Substantia nigra (tissue), 51 donors: ENCODE measurements at places on chromosomes 6 and 20.

- DNase-seq, result no peak
Observed at GRCh38 chr6:32158052-32158451, 4.1 kb downstream of the PPT2 start.

DNA sequence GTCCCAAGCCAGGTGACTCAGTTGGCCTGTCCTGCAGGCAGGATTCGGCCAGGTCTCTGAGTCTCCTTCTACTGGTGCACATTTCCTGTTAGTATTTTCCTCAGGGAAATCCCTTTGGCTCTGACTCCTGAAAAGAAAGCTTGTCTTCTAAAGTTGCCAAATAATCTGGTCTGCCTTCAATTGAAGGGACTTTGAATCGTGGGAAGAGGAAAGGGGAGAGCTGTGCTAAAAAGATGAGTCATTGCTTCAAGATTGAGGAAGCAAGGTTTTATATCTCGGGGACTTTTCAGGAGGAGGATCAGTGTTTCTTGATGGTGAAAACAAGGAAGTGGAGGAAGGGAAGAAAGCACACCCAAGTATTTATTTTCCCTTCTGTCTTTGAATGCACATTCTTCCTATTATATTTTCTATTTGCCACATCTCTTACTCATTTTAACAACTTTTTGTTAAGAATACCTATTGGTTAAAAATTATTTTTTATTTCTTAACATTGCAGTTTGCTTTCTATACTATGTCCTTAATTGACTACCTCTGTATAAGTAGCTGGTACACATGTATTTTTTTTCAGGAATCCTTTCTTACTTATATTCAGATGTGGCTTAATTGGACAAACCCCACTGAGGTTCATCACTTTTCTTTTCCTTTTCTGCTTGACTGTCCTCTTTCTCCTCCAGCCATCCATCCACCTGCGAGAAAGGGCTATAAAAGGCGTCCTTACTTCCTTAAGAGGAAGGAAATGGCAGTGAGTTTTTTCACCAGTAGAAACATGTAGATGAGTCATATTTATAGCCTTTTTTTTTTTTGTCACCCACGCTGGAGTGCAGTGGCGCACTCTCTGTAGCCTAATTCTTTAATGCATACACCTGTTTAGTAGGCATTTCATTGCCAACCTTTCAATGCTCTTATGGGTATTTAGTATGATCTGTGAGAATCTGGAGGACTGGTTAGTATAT lies 15.0 kb upstream of the IFNGR1 start:
- DNase-seq, result no peak

GRCh38 chr6:28757429-28758045 lies 166.2 kb downstream of the TRIM27 start:
- no peak for DNase-seq

GRCh38 chr6:11428371-11428770 lies 109.2 kb upstream of the TMEM170B start:
- DNase-seq, result no peak

- no peak for DNase-seq
Observed at GRCh38 chr6:6569096-6569810, 19.3 kb upstream of the LY86 start.

DNA sequence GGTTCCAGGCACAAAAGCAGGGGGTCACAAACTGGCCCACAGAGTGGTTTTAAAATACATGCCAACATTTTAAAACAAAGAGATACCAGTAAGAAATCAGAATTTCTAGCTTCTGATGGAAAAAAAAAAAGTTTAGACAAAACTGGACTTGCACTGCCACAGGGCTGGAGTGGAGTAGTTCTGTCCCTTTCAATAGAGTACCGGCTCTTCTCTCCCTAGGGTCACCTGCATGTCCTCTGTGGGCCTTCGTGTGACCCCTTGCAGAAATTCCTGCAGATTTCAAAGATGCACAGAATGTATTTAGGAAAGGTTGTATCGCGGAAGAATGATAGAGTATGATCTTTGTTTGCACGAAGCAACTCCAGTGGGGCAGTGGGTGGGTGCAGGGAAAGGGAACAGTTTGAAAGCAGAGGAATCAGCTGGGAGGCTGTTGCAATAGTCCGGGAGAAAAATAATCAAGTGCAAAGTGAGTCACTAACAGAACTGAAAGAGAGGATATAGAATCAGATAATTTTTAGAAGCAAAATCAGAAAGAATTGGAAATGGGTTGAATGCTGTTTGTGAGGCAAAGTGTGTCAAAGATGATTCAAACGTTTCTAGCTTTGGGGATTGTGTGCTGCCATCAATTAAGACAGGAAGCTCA lies 97.3 kb upstream of the STXBP5 start:
- no peak for DNase-seq

DNA sequence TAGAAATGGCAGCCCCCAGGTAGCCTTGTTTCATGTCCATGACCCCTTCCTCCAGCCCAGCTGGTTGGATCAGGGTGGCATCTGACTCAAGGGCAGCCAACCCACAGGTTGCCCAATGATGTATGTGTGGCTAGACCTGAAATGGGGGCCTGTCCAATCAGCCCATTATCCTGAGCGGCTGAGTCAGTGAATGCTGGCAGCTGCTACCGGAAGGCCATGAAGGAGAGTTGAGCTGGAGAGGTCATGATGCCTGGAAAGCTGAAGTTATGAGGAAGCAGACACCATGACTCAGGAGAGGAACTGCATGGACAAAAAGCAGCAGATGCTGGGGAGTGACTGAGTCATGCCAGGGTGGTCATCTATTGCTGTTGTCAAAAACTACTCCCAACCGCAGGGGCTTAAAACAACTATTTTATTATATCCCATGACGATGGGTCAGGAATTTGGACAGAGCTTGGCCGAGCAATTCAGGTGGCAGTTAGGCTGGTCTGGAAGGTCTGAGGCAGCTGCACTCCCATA lies 67.3 kb downstream of the MDGA1 start:
- no peak for DNase-seq

GRCh38 chr6:165769401-165769800 lies 106.4 kb upstream of the PDE10A start:
- DNase-seq, result no peak

- DNase-seq, result no peak
Observed at GRCh38 chr20:21411725-21412124, 14.4 kb upstream of the NKX2-4 start.

GRCh38 chr6:74717591-74717990 lies 488.3 kb downstream of the COL12A1 start:
- no peak for DNase-seq

DNA sequence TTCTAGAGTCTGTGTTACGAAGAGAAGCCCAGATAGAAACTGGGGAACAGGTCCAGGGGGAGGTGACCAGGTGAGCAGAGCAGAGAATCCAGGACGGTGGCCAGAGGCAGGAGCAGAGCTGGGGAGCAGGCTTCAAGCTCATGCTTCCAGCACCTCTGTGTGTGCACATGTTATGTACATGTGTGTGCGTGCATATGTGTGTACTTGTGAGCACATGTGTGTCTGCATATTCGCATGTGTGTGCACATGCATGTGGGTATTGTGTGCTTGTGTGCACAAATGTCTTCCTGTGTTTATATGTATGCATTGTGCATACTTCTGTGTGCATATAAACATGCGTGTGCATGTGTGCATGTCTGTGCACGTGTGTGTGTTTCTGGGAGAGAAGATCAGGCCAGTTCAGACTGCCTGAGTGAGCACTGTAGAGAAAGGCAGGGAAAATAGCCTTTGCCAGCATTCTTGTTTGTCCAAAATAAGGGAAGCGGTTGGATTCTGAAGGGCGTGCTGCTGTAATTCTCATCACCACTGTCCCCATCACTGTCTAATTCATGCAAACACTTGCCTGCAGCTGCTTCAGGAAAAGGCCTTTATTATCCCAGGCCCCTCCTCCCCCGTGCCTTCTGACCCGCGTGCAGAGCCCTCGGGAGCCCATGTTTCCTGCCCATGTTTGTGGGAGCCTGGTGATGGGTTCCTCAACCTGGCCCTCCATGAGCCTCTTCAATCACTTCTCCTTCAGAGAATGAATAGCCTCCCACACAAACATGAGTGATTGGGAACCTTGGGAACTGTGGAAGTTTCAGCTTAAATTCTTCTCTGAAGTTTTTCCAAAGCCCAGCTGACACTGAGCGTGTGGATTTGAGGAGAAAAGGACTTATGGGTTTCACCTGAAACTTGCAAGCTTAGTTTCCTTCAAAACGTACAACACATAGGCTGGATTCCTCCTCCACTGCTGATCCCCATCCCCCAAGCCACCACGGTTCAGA lies 161.7 kb upstream of the AFDN start:
- DNase-seq, result no peak

DNA sequence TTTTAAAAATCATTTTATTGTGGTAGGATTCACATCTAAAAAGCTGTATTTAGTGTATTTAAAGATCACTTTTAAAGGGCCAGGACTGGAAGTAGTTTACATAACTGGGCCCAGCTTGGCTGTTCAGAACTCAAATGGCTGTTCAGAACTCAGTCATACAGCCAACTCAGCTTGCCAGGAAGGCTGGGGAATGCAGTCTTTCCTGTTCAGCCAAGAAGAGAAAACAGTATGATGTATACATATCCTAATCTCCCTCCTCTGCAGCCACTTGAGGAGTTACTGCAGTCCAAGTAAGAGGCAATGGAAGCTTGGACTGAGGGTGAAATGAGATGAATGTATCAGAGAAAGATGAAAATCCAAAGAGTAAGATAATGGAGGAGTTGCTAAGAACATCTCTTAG lies 24.6 kb downstream of the DSTN start:
- DNase-seq, result no peak

DNA sequence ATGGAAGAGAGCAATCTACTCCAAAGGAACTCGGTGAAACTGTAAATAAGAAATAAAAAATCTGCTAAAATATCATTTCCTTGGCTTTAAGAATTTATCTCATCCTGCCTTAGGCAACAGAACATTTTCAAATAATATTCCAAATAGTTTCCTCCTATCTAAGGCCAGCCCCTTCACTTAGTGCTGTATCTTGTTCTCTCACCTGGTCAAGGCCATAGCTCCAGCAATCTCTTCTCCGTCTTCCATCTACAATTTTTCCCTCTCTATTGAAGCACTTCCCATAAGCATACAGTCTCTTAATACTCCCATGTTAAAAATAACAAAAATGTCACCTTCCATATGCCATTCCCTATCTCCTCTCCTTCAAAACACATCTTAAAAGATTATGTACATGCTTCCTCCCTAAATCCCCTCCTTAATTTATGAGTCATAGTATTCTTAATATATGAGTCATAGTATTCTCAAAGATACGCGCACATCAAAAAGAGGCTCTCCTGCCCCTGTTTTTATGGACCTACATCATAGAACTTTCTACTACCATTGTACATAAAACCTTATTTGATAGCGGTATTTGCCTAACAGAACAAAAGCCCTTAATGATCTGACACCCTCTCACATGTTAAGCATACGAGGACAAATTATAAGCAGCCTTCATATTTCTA lies 146.9 kb downstream of the PDE10A start:
- no peak for DNase-seq

- DNase-seq, result no peak
Observed at GRCh38 chr6:4420160-4420865, 284.9 kb upstream of the ECI2 start.

- no peak for DNase-seq
Observed at GRCh38 chr20:58053391-58054055, 174.9 kb downstream of the ANKRD60 start.

DNA sequence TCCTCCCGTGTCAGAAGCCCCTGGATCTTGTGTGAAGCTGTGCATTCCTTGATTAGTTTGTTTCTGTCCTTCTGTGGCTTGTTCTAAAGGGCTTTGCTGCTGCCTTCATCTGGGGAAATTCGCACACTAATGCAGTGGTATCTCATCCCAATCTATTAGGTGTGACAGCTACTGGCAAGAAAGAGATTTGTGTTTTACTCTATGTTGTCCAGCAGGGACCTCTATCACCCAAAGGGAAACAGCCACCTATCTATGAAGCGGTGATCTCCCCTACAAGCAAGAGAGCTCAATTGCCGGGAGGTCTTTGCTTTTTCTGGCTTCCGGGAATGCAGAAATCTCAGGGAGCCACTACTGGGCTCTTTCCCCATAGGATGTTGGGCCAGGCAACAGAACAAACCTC lies 151.8 kb downstream of the NRN1 start:
- DNase-seq, result no peak

DNA sequence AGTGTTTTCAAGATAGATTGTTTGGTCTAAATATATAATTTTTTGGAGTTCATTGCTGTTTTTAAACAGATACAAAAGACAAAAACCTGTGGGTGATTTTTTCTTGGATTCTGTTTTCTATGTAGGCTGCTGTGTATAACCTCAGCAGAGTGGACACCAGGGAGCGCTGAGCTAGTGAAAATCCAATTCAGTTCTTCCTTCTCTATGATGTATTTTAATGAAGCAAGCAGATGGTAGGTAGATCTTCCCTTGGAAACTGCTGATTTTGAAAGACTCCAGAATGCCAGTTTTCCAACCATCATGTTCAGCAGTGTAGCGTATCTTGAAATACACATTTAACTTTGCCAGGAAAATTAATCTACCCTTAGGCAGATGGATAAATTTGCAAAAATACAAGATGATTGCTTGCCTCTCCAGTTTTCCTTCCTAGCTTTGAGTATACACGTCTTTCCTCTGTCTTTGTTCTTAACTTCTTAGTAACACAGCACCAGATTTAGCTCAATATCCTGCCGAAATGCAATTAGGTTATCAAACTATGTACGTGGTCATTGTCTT lies 178.0 kb downstream of the PHF3 start:
- DNase-seq, result no peak

- no peak for DNase-seq
Observed at GRCh38 chr20:12977328-12978125, 31.2 kb upstream of the SPTLC3 start.

DNA sequence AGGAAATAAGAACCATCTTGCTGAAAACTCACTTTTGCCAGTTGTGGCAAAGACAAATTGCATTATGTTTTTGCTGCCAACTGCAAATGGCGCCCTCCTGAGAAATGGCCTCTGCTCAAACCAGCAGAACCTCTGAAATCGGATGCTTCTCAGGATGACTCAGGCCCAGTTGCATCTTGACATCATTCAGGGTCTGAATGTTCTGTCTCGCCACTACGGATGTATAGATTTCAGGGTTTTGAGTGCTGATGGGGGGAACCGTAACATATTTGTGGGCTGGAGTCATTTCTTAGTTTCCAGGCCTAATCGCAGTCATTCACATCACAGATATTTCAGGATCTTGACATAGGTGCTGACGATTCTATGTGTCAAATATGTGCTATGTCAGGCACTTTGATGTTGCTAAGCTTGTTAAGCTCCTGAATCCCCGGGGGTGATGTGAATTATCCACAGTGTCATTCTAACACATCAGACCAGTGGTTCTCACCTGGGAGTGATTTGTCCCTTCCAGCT lies 207.1 kb downstream of the NFATC2 start:
- no peak for DNase-seq

DNA sequence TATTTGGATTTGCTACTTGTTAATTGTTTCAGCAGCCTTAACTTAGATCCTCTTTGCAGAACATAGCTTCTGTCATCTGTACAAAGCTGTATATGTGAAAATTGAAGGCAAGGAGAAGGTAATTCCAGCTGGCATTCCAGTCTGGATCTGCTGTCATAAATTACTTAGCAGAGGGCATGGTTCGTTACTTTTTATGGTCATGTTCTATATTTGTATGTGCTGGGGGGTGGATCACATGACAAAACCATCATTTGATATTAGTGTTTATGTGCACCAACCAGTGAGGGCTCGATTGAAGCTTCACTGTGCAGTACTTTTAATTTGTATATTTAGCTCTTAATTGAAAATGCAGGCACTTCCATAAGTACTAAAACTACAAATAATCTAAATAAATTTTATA lies 80.2 kb downstream of the CAP2 start:
- no peak for DNase-seq

GRCh38 chr20:62742979-62743776 lies 34.5 kb downstream of the NTSR1 start:
- no peak for DNase-seq

GRCh38 chr20:52004715-52005114 lies 186.9 kb downstream of the ZFP64 start:
- no peak for DNase-seq

GRCh38 chr6:52643158-52643557 lies 27.8 kb upstream of the TMEM14A start:
- peak; percentile 53 for DNase-seq
